ENCODE measurements at places on chromosomes 4 and X.

DNA sequence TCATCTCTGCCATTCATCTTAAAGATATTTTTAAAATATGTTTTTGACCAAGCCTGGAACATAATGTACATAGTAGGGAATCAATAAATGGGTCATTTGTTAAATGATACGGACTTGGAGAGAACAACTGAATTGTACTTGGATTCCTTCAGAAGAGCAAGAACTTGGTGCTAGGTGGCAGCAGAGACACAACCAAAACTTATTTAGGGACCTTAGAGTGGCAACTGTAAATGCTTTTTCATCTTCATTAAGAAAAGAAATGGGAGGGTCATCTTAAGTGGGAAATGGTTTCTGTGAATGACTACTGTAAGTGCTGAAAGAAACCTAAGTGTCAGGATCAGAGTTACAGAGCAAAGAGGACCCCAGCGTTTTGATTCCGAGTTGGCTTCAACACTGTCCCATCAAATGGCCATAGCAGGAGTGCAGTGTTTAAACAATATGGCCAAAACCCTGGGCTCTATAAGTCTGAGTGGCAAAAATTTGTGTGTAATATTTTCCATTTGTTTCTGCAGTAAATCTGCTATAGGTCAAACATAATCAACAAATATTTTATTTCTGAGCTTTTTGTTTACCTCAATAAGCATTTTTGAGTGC, 213.6 kb downstream of the PALLD start:
- no peak for DNase-seq

- DNase-seq: no peak
These were observed 51.6 kb upstream of the NHS start for GRCh38 chrX:17323397-17323796.

- DNase-seq: no peak
These were observed 148.4 kb upstream of the FGF16 start for GRCh38 chrX:77298790-77299189.

GRCh38 chrX:77740376-77740905, 45.6 kb downstream of the ATRX start:
- DNase-seq: no peak

GRCh38 chr4:123452616-123453015, 56.0 kb downstream of the SPRY1 start:
- DNase-seq: no peak

- no peak for DNase-seq
These were observed 143.5 kb upstream of the MAMLD1 start for GRCh38 chrX:150219374-150220185.

DNA sequence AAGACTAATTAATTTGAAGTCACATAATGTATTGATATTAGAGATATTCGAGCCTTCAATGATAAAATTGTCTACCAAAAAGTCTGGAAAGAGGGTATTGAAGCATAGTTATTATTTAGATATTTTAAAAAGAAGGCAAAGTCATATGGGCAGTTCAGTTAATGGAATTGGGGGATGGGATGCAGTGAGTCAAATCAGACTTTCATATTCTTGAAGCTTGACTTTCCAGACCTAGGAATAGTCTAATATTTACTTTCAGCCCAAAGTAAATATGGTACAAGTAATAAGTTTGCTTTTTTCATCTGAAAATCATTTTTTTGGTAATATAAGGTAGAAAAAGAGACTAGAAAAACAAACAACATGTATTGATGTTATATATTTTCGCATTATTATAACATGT, 2017.8 kb downstream of the C4orf33 start:
- no peak for DNase-seq

DNA sequence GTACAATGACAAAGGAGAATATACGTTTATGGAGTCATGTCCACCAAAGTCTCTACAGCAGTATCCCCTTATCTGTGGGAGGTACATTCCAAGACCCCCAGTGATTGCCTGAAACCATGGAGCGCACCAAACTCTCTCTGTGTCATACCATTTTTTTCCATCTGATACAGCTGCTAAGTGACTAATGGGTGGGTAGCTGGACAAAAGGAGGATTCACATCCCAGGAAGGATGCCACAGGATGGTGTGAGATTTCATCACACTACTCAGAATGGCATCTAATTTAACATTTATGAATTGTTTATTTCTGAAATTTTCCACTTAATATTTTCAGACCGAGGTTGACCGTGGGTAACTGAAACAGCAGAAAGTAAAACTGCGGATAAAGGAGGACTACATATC, 49.8 kb upstream of the AGA start:
- DNase-seq: no peak

DNA sequence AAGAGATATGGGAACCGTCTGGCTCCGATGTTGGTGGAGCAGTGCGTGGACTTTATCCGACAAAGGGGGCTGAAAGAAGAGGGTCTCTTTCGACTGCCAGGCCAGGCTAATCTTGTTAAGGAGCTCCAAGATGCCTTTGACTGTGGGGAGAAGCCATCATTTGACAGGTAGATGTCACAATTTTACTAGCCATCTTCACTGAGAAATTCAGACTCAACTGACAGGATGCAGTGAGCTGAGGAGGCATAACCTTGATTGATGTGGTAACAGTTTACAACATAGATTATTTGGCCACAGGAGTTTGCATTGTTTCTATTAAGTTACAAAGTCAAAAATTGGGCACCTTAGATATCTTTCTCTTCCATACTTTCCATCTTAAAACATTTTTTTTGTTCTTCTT, 417.7 kb downstream of the MAPK10 start:
- no peak for DNase-seq

DNA sequence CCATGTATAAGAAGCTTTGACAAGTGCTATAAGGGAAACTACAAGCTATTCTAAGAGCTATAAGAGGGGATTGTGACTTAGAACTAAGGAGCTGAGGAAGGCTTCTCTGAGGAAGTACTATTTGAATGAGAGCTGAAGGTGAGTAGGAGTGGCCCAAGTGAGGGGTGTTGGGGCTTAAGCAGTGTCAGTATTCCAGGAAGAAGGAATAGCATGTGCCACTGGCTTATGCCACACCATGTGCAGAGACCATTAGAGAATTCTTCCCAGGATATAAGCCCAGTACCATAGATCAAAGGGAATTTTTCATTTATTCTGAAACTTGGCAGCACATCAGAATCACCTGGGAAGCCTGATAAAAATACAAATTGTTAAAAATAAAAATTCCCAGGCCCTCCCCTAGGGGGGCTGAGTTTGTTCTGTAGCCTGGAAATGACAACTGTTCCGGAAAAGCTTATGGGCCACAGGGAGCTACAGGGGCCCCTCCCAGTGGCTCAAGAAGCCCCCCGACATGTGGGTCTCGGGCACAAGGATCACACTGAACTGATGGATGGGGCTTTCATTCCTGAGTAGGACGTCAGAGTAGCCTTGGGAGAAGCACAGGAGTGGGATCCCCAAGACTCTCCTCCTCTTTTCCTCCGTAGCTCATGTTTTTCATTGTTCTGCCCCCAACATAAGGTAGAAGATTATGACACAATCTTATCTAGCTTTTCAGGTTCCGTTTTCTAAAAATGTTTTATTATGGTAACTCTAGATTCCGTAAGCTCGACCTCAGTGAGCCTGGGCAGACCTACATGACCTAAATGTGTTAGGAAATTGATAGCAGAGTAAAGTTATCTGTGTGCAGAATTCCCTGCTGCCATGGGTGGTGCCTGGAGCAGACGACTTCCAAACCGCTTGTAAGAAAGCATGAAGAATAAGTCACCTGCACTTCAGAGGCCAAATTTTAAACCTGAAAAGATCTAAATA, 119.3 kb downstream of the AFF1 start:
- no peak for DNase-seq

DNA sequence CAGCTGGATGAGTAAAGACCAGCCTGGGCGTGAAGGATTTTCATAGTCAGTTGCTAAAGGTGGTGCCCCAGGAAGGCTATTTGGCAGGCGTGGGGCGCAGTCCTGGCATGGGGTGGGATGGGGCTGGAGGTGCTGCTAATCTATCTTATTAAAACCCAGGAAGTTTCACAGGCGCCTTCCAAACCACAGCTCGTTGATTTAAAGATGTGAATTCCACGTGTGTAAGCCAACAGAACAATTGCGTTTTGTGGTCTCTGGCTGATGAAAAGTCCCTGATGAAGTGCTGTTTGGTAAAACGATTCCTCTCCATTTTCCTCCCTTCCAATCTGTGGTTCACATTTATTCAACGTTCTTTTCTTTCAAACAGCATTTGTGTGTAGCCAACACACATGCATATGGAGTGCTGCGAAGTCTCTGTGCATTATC, 105.0 kb downstream of the TBL1X start:
- no peak for DNase-seq

GRCh38 chrX:1417921-1418771, 26.2 kb upstream of the SLC25A6 start:
- DNase-seq: no peak

DNA sequence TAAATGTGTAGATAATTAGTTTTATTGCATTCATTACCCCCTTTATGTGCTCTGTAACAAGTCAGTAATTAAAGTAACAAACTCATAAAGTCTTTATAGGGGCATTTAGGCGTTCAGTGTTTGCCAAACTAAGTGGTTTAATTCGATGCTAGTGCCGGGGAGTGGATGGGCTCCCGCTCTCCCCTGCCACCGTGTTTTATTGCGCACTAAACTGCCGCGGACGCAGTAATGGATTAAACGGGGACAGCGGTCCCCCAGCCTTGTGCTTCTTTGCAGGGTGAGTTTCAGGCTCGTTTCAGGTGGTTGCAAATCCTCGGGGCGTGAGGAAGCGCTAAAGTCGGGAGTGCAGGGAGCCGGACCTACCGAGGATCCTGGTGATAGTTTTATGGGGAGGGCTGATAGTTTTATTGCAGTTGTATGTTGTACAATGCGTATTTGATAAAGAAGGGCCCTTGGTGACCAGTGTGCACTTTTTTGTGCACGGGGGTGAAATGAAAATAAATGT, 1.6 kb upstream of the PHOX2B start:
- DNase-seq: no peak

DNA sequence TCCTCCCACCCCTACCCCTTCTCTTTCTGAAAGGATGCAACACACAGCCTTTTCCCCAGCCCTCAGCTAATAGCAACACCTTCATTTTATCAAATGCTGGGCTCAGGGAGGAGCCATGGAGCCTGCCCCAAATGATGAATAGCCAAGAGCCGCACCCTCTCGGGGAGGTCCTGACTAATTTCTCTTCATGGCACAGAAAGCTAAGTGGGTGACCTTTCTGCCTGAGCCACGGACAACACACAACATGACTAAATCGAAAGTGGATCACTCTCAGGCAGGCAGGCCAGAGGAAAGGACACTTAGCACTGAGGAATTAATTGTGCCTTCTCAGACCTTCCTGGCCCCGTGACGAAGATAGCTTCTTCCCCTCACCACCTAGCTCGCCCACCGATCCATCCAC, 165.1 kb upstream of the RAI2 start:
- DNase-seq: no peak

DNA sequence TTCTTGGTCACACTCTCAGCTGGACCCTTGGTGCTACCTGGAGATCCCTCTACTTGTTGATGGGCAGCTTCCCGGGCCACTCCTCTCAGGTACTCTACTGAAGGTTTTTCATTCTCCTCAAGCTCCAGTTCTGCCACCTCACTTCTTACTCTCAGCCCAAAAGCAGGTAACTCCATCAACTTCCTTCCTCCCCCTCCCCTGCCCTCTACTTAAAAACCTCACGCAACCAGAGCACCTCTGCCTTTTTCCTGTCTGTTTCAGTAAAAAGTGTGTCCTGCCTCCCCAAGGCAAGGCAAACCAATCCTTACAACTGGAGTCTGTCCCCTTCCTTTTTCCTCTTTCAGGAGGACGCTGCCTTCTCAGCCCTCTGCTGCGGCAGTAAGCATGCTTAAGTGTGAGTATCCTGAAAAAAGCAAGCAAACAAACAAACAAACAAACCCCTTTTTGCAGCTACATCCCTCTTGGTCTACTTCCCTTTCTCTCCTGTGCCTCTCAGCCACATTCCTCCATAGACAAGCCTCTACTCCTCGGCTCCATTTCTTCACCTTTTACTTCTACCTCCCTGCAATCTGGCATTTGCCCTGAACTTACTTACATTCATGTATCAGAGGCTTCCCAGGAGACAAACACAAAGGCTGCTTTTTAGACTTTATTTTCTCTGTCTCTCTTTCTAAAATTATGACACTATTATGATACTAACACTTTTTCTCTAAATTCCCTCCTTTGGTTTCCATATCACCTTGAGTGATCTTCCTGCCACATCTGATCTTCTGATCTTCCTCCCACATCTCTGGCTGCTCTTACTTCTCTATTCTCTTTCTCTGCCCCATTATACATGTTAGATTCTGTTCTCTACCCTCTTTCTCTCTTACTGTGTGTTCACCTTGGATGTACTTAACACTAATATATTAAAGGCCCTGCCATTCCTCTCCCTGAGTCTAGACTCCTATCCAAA, 5.4 kb downstream of the ALPK1 start:
- DNase-seq: no peak

DNA sequence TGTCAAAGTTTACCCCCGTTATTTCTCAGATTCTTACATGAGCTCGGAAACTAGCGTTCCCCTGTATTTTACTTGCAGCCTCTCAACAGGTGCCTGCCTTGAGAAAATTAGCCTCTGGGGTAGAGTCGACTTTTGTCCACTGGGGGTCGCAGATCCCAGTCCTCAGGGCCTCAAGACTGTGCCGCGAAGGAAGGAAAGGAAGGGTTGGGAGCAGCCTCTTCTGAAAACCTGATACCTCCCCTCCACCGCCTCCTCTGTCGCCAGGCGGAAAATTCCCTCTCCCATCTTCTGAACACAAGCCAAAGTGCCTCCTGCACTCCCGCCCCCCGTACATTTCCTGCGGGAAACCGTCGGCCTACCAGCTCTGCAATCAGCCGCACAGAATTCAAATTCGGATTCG, 44.4 kb upstream of the TMSB15B start:
- peak; percentile 10 for DNase-seq

DNA sequence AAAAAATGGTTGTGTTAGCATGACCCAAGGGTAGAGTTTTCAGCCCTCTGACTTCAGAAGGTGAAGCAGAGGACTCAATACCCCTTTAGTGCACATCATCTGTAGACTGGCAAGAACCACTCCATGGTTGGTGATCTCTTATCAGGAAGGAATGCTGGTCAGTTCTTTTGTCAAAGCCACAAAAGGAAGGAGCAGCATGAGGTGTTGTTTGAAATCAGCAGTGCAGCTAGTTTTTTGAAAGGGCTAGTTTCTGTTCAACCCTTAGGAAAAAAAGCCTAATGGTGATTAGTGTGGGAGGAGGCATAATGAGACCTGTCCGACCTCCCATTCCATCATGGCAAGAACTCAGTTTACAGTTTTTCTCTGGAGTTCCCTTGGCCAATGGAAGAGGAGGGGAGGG, 362.0 kb upstream of the CT83 start:
- no peak for DNase-seq

All from T-helper 2 cell (primary cell).